ENCODE measurements at places on chromosomes 2 and 18.

DNA sequence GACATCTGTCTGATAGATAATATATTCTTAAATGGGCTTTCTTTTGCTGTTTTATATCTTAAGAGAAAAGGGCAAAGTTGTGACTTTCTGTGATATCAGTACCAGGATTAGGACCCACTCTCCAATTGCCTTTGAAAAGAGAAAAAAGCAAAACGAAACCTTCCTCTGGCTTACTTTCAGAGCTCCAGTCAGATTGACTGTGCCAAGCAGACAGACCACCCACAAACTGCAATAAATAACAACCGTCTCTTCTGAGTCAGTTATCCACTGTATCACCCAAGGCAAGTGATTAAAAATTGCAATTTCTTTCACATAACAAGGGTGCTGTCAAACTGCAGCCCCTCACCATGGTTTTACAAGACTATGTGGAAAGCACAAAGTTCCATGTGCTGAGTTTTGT lies 230.5 kb upstream of the SETBP1 start:
- no peak for DNase-seq

GRCh38 chr18:11322006-11322405 lies 172.6 kb upstream of the PIEZO2 start:
- DNase-seq = no peak

DNA sequence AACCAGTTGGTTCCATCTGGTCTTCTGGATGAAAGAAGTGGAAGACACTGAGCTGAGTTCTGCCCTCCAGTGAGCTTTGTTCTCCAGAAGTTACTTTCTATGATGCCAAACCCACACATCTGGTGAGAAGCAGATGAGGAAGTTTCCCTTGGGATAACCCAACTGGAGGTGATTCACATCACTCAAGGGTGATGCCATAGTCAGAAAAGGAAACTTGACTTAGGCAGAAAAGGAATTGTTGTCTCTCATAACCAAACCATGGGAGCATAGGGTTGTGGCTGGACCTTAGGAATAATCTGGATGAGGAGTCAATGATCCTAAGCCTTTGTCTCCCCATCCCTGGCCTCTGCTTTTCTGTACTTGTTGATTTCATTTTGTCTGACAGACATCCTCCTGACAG lies 43.7 kb downstream of the CDC42EP3 start:
- no peak for DNase-seq

- no peak for DNase-seq
These were observed 193.0 kb downstream of the ACKR3 start for GRCh38 chr2:236762628-236763027.

- no peak for DNase-seq
These were observed 36.7 kb downstream of the FBXO15 start for GRCh38 chr18:74110976-74111375.

- DNase-seq = no peak
These were observed 6.9 kb downstream of the LRRC30 start for GRCh38 chr18:7237673-7238272.

GRCh38 chr2:232459419-232460035 lies 3.6 kb downstream of the ALPI start:
- DNase-seq = no peak

DNA sequence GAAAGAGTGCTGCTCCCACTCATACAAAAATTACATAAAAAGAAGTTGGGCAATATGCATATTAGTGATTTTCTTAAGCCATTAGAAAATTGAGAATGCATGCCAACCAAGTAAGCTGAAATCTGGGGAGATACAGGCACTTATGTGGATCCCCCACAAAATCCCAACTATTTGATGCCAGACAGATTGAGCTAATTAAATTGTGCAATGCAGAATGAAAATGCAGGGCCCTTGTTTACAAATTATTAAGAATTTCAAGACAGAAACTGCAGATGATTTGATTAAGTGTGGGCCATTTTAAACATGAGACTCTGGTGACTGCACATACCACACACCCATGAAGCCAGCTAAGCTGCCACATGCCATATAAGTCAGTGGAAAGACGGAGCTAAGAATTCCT lies 554.5 kb downstream of the CBLN2 start:
- DNase-seq = no peak

GRCh38 chr18:34491719-34492118 lies 218.4 kb upstream of the DTNA start:
- no peak for DNase-seq

DNA sequence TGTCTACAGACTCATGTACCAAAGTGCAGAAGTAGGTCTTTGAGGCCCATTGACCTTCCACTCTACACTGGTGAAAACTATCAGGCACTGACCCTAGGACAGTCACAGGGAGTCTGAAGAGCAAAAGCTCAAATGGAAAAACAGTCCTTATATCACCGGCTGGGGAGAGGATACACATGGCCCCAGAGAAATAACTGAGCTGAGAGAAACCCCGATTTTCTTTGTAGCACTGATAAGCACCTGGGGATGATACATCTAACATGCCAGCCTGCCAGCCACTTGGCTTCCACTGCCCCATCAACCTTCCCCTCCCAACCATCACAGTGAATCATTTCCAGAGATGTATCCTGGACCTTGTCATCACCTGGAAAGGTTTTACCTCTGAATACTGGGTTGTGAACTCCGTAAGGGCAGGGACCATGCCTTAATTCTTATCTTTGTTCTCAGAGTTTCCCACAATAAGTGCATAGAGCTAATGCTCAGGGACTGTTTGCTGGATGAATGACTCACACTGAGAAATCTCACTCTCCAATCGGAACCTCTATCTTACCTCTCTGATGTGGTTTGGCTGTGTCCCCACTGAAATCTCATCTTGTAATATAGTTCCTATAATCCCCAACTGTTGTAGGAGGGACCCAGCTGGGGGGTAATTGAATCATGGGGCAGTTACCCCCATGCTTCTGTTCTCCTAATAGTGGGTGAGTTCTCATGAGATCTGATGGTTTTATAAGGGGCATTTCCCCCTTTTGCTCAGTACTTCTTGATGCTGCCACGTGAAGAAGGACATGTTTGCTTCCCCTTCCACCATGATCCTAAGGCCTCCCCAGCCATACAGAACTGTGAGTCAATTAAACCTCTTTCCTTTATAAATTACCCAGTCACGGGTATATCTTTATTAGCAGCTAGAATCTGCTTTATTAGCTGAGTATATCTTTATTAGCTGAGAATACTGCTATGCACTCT lies 37.1 kb downstream of the EVA1A start:
- DNase-seq = no peak

GRCh38 chr2:147829106-147829505 lies 15.7 kb upstream of the ACVR2A start:
- no peak for DNase-seq

GRCh38 chr2:45067859-45068570 lies 58.8 kb upstream of the SIX2 start:
- no peak for DNase-seq

DNA sequence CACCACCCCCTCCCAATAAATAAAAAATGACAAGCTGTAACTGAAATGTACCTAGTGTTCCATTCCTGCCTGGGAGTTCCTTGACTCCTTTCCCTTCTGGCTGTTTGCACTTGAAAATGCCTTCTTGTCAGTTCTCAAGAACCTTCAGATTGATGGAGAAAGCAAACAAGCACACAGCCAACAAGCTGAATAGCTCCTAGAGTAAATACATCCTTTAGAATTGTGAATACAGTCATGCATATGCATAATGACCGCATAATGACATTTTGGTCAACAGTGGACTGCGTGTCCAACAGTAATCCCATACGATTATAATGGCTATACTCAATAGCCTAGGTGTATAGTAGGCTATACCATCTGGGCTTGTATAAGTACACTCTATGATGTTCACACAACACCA lies 97.0 kb downstream of the LYPD6 start:
- DNase-seq = no peak

- no peak for DNase-seq
These were observed 12.2 kb upstream of the TNS1 start for GRCh38 chr2:218014706-218015585.

GRCh38 chr2:152825834-152826233 lies 107.4 kb downstream of the ARL6IP6 start:
- no peak for DNase-seq

GRCh38 chr18:5447442-5447841 lies 96.4 kb downstream of the EPB41L3 start:
- DNase-seq = no peak

DNA sequence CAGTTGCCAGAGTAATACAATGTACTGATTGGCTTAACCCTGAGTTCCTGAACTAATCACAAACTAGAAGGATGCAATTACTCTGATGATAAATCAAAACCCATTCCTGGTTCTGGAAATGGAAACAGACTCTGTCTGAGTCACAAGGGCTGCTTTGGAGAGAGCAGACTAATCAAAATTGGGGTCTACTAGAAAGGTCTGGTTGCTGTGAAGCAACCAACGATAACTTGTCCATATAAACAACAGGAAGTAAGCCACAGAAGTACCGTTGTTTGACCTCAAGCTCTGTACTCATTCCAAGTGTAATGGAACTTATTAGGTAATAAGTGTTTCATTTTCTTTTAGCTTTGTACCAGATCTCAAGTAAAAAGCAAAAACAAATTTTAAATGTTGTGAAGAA lies 49.7 kb downstream of the RASGRP3 start:
- DNase-seq = no peak

- no peak for DNase-seq
These were observed 77.1 kb downstream of the SMAD4 start for GRCh38 chr18:51107082-51107481.

GRCh38 chr2:216188559-216188850 lies 79.4 kb downstream of the XRCC5 start:
- no peak for DNase-seq

DNA sequence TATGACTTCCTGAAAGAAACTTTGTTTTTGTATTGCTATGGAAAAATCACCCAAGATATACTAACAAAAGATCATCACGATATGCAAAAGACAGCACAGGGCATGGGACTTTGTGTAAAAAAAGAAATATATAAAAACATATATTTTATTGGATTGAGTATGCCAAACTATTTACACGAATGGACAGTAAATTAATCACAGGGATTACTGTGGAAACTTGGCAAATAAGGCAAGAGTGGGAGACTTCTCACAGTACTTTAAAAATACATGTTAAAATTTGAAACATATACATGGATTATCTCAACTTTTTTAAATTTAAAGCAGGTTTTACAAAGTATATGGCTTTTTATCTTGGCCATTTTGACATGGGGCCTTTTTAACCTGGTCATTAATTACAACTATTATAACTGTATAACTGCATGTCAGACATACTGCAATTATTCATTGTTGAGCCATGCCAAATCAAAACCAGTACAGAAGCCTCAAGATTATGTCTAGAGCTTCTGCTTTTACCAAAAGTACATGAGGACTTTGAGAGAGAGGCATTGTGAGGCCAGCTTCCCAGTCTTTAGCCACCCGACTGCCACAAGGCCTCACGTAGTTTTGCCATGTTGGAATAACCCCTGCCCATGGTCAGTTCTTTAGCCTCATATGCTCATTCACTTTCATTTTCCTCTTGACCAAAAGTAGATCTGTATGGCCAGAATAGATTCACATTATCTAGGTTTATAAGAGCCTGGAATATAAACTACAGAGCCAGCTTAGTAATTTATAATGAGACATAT lies 419.8 kb downstream of the SETBP1 start:
- DNase-seq = no peak

DNA sequence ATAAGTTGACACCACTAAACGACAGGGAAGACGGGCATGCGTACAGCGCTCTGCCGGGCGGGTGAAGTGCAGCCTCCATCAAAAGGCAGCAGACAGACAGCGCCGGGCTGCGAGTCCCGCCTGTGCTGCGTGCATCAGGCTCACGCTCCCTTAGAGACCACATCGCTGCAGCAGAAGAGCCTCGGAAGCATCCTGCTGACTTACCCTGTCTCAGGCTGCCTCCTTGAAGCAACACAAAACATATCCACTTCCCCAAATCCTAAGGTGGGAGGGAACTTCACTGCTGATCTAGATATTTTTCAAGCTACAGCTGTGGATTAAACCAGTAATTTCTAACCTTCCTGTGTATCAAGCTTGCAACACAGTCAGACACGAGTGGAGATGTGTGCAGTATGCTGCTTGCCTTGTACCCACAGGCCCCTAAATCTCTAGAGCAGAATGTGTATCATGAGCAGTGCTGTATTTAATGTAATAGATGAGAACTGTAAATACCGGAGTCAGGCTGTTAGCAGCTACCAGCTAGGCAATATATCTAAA lies 6.4 kb downstream of the MYT1L start:
- no peak for DNase-seq

DNA sequence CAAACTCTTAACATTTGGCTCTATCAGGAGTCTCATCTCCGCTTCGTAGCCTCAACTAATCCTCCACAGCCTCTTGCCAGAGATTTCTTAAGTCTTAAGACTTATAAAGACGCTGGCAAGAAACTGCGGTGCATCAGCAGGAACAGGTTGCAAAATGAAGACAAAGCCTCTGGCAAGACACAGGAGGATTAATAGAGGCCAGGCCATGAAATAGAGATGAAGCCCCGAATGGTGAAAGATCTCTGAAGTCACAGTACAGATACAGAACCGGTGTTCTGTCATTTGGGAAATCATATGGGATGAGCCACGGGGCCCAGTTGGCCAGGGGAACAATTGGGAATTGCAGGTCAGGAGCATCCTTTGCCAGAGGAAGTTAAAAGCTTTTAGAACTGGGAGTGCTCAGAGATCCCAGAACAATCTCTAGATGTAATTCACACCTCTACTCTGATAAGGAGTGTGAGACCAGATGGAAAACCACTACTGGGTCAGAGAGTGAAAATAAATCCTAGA lies 190.9 kb upstream of the FOSL2 start:
- DNase-seq = no peak

- DNase-seq = no peak
These were observed 255.8 kb downstream of the MTX2 start for GRCh38 chr2:176525086-176525485.

- no peak for DNase-seq
These were observed 24.6 kb downstream of the TEX44 start for GRCh38 chr2:231617059-231617926.

DNA sequence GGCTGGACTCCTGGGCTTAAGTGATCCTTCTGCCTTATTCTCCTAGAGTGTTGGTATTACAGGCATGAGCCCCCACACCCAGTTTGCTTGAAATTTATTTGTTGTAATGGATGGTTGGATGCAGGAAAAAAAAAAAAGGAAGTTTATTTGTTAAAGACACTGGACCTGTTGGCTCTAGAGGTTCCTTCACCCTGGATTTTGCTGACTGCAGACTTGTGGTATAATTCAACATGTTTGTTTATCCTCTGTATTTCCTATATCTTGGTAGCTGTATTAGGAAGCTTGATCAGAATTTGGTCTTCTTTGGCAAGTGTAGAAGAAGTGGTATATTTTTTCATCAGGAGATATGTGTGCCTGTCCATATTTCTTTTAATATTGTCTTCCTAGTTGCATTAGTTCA lies 138.7 kb downstream of the LDLRAD4 start:
- no peak for DNase-seq

DNA sequence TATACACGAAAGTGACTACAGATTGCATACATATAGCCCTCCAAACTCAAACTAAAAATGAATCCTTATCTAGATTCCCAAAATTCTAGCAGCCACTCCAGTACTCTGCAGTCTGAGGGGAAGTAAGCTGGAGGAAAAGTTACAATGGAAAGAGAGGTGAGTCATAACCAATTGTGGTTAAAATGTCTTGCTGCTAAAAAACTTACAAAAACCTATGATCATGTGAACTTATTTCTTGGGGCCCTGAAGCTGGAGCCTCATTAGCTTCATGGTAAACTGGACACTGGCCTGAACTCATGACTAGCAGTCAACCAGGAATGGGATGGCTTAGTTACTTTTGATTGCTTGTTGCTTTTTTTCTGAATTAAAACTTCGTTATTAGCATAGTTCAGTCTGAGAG lies 175.9 kb downstream of the SLC4A3 start:
- DNase-seq = no peak

- no peak for DNase-seq
These were observed 122.6 kb upstream of the PPP1CB start for GRCh38 chr2:28628987-28629386.

- DNase-seq = no peak
These were observed 187.6 kb downstream of the MYCN start for GRCh38 chr2:16127958-16128357.

Measured in neural crest cell (in vitro differentiated cells).